ENCODE measurements at places on chromosomes 11 and 22.
A peak's percentile ranks its signal among the peaks of the same experiment; 100 is the strongest.

GRCh38 chr11:64044730-64045393 is 9.1 kb downstream of the FLRT1 start:
- DNase-seq: no peak

- DNase-seq: no peak
Measured at GRCh38 chr22:18970948-18971315, 34.8 kb upstream of the PRODH start.

- peak; percentile 4 for DNase-seq
Measured at GRCh38 chr11:93131709-93132108, 66.1 kb downstream of the SLC36A4 start.

- no peak for DNase-seq
Measured at GRCh38 chr11:87849216-87849615, 326.0 kb downstream of the RAB38 start.

GRCh38 chr11:117431436-117431835 is 103.8 kb downstream of the CEP164 start:
- DNase-seq: no peak

- DNase-seq: peak; percentile 61
Measured at GRCh38 chr22:40525250-40525884, 111.2 kb downstream of the MRTFA start.

DNA sequence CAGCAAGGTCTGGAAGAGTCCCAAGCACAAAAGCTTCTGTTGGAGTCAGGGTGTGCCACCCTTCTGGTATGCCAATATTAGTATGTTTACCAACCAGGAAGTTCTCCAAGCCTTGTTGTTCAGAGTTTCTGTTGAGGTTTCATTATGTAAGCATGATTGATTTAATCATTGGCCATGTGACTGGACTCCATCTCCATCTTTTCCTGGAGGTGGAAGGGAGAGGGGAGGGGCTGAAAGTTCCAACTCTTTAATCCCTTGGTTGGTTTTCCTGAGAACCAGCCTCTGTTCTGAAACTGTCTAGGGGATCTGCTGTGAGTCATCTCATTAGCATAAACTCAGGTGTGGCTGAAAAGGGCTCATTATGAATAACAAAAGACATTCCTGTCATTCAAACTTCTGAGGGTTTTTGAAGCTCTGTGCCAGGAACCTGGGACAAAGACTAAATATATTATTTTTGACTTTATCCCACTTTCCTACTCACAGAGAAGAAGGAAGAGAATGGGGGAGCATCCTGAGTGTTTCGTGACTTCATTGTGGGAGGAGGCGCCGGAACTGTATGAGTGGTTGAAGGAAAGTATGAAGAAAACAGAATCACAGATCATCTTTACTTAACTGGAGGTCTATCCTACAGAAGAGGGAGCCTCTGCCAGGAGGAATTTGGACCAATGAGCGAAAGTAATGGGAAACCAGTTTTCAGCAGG is 138.2 kb downstream of the NECTIN1 start:
- DNase-seq: no peak

DNA sequence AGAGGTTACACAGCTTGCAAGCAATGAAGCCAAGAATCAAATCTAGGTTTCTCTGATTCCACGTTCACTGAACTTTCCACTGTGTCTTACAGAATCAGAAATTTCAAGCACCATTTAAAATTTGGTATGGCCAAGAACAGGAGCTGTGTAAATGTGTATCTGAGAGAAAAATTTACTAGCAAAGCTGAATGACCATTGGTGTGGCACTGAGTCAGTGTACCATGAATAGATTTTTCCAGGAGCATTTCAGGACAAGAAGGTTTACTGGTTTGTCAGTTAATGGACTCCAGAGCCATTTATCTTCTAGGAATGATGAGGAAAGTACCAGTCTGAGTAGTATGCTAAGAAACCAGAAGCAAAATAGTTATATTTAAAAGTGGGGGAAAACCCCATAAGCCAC is 269.4 kb upstream of the FAT3 start:
- DNase-seq: no peak

DNA sequence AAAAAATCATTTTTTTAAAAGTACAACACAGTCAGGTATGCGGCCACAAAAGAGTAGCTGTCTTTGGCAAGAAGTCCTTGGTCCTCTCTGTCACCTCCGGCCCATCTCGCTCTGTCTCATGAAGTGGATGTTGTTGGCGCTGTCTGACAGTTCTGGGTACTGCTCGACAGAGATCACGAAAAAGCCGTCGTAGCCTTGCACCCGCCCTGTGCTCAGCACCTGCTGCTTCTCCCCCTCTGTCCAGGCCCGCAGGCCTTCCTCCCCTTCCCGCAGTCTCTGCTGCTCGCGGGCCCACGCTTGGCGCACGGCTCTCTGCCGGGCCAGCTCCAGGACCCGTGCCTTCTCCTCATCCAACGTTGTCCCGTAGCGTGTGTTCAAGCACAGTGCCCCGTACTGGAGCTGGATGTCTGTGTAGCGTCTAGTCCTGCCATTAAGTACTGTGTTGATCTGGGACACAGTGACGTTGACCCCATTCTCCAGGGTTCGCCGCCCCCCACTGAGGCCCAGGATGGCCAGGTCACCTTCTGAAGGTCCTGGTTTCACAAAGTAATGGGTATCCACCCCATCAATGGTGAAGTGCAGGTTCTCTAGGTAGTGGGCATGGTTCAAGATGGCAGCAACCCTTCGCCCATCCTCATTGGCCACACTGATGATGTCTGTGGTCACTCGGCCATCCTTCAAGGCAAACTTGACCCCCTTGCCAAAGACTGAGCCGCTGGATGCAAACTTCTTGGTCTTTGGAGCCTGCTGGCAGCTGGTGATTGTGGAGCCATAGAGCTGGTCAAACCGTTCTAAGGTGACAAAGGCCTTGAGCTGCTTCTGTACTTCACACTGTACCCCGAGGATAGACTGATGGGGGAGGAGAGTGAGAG is 83.5 kb upstream of the NARS2 start:
- no peak for DNase-seq

DNA sequence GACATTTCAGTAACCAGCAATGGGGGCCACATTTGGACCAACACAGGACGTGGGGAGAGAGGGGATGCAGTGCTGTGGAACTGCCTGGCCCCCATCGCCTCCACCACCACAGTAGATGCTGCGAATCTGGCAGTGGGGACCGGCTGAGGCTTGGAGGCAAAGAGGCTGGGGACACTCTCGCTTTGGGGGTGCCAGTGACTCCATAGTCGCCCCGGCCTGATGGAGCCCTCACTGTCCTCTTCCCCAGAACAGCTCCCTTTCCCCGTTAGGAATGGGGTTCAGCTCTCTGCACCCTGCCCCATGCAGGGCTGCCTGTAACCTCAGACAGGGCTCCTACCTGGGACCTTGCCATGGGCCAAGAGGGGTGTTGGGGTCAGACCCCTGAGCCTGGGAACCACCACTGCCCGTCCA is 1.8 kb upstream of the MUC2 start:
- no peak for DNase-seq

DNA sequence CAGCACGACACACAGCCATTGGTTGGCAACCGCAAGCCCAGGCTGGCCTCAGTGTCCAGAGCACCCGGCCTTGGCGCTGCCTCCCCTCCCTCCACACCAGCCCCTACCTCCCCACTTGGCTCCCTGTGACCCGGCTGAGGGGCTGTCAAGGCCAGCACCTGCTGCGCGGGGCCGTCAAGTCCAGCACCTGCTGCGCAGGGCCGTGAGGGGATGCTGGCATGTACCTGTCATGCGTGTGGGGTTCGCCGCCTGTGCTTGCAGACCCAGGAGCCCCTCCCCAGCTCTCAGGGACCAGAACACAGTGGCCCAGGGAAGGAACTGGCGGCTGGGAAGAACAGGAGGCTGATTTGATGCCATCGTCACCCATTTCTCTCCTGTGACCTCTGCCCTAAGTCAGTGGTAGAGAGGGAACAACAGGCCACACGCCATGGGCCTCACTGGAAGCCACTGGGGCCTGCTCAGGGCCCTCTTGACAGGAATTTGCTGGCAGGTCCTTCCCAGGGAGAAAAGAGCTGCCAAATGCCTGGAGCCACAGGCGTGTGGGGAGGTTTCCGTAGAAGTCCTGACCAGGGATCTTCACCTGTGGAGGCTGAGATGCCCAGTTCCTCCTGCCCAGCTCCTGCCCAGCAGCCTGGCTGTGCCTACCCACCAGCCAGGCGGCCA is 37.6 kb downstream of the TBX1 start:
- DNase-seq: no peak

DNA sequence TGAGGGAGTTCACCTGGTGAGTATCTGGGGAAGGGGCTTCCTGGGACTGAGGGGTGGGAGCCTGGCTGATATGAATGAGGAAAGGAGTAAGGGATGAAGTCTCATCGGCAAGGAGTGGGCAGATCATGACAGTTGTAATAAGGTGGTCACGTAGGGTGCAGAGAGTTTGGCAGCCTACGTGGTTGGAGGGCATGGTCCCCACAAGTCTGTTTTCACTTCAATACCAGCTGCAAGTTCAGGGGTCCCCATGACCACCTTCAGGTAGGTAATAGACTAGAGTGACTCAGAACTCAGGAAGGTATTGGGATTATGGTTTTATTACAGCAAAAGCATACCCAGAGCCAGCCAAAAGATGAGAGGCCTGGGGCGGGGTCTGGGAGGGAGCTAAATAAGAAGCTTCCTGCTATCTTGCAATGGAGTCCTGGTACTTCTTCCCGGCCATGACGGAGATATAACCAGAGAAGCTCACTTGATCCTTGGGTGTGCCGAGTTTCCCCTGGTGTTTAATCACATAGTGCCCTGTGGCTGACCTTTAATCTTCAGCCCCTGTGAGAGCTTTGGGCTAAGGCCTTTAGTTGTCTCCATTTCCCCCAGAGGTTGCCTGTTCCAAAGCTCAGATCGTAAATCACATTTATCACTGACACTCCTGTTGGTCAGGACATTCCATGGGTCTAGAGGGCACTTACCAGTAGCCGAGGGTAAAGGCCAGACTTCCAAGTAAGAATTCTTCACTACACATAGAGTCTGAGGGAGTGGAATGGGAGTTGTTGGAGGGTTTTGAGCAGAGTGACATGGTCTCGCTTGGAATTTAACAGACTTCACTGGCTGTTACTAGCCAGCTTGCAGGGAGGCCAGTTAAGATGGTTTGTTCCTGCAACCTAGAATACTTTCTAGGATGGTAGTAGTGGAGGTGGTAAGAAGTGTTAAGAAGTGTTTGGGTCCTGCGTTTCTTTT is 9.1 kb downstream of the SLC3A2 start:
- DNase-seq: peak; percentile 45

DNA sequence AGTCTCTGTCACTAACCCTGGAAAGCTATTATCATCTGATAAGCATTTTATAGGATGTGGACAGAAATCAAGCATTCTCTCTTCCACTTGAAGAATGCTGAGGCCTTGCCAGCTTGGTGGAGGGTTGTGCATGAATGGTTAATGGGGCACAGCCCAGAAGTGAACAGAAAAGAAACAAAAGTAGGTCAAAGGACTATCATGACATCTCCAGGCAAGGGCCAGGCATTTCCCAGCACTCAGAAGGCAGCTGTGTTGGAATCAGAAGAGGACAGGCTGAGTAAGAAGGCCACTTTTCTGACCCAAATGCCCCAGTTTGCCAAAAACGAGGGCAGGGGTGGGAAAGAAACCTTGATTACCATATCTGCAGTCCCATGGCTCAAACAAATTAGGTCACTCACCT is 12.4 kb downstream of the TENM4 start:
- no peak for DNase-seq

DNA sequence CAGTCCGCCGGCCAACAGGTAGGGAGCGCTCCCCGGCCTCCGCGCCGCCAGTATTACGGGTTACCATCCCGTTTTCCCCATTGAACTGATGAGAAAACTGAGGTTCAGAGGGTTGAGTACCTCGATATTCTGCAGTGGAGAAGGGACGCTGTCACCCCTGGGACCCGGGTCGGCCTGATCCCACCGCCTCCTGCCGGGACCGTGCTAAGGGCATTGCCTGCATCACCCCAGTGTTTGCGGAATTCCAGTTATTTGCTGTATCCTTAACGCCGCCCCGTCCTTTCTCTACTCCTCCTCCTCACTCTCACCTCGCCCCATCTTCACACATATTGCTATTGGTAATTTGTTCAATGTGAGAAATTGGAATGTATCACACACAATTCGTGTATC is 370 bp upstream of the A4GALT start:
- peak; percentile 47 for DNase-seq

- DNase-seq: no peak
Measured at GRCh38 chr22:47250995-47251765, 488.7 kb downstream of the TBC1D22A start.

- DNase-seq: no peak
Measured at GRCh38 chr22:47084226-47084625, 321.8 kb downstream of the TBC1D22A start.

DNA sequence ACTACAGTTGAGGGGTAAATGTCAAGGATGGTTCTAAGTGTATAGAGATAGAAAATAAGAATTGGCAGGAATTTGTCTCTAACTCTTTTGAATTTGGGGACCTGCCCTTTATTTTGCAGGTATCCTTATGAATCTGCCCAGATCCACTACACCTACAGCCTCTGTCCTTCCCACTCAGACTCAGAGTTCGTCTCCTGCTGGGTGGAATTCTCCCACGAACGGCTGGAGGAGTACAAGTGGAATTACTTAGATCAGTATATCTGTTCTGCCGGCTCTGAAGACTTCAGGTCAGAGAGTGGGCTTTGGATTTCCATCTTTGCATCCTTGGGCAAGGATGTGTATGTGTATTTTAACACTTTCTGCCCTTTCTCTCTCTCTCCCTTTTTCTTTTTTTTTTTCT is 89.7 kb downstream of the DEPDC5 start:
- DNase-seq: no peak

- peak; percentile 74 for DNase-seq
Measured at GRCh38 chr11:6315811-6316425, 4.4 kb downstream of the CAVIN3 start.

DNA sequence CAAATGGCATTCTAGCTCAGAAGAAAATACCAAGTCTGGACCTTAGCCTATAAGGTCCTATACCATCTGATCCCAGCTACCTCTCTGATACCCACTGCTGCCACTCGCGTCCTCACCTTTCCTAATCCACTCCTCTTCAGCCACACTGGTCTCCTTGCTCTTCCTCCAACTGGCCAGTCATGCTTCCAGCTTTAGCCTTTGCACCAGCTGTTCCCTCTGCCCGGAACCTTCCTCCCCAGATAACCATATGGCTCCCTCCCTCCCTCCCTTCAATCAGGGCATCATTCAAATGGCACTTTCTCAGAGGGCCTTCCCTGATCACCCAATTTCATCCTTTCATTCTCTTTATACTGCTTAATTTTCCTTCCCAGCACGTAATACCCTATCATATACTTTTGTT is 67.9 kb downstream of the KCNC1 start:
- no peak for DNase-seq

GRCh38 chr11:108221371-108221770 is 1.1 kb downstream of the NPAT start:
- DNase-seq: peak; percentile 46

GRCh38 chr11:69295995-69296889 is 2.3 kb downstream of the MYEOV start:
- DNase-seq: peak; percentile 26

DNA sequence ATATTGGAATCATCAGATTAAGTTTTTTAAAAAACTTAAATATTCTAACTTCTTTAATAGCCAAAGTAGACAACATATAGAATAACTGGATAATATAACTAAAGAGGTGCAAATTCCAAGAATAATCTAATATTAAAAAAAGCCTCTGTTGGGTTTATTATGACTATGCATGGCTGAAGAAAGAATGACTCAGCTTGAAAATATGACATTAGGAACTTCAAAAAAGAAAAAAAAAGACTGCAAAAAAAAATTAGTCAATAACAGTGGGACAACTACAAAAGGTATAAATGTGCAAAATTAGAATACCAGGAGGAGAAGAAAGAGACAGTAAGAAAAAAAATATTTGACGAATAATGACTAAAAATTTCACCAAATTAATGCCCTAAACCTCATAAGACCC is 1178.0 kb downstream of the JRKL start:
- DNase-seq: no peak

GRCh38 chr11:73980001-73980961 is 2.4 kb downstream of the UCP2 start:
- DNase-seq: peak; percentile 90

GRCh38 chr11:108606070-108606469 is 12.5 kb upstream of the EXPH5 start:
- DNase-seq: no peak

Measured in hematopoietic multipotent progenitor cell treated with erythropoietin and hydrocortisone succinate and interleukin-3 and kit ligand, for 8 days (in vitro differentiated cells).